Hematopoietic multipotent progenitor cell treated with erythropoietin and hydrocortisone succinate and interleukin-3 and kit ligand, for 15 days (in vitro differentiated cells): ENCODE measurements at places on chromosomes 16 and 17.

- peak; percentile 77 for DNase-seq
Observed at GRCh38 chr17:44219108-44219615, 313 bp downstream of the UBTF start.

DNA sequence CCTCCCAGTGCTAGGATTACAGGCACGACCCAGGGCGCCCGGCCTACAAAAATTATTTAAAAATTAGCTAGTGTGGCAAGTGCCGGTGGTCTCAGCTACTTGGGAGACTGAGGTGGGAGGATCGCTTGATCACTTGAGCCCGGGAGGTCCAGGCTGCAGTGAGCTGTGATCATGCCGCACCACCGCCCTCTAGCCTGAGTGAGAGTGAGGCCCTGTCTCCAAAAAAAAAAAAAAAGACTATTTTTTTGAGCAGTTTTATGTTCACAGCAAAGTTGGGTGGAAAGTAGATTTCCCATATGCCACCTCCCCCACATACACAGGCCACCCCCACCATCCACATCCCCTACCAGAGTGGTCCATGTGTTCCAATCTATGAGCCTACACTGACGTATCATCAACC, 84.9 kb downstream of the MGAT5B start:
- DNase-seq, result no peak

- DNase-seq, result peak; percentile 72
Observed at GRCh38 chr16:30032083-30032819, 1.2 kb upstream of the TLCD3B start.

DNA sequence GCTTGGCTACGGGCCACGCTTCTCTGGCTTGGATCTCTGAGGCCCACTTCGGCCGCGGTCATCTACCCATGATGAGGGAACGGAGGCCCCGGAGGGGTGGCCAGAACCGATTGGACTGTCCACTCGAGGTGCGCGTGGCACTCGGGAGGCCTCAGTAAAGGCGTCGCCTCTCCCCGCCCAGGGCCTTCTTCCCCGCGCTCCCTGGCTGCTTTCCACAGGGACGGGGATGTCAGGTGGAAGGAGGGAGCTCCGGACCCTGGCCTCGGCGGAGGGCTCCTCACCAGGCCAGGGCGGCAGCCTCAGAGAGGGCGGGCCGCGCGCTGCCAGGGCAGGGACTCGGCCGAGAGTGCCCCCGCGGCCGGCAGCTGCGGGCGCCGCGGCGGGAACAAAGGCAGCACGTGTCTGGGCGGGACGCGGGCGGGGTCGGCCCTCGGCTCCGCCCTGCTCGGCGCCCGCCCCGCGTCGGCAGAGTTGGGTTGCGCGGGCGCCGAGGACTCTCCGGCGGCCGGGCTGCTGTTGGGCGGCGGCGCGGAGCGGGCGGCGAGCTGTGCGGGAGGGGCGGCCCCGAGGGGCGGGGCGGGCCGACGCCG, 587 bp upstream of the CDK5R1 start:
- peak; percentile 71 for DNase-seq

DNA sequence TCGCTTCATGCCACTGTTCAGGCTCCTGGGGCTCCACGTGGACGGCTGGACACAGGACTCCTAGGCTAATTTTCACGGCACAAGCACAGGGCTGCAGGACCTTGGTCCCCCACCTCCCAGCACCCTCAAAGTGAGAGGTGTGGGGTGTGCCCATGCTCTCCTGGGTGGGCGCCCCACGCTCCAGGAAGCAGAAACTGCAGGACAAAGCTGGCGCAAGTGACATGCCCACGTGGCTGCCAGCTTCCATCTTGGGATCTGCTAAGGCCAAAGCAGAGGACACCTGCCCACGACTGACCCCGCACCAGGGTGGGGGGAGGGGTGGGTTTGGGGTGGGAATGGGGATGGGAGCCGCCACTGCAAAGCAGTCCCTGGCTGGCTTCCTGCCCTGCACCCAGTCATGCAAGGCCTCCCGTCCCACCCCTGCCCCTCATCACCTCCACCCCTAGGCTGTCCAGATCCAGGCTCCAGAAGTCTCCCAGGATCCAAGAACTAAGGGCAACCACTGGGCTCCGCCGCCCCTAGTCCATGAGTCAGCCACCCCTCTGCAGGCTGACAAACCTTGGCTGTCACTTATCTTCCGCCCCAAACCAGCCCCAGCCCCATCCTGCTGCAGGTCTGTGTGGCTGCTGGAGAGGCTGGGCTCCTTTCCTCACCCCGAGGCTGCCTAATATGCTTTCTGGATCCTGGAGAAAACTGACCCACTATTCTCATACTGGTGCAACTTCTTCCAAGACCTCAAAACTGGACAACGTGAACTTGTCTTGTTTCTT, 11.1 kb downstream of the USP6 start:
- no peak for DNase-seq

GRCh38 chr16:3007957-3008689, 4.6 kb upstream of the CLDN9 start:
- DNase-seq, result no peak

DNA sequence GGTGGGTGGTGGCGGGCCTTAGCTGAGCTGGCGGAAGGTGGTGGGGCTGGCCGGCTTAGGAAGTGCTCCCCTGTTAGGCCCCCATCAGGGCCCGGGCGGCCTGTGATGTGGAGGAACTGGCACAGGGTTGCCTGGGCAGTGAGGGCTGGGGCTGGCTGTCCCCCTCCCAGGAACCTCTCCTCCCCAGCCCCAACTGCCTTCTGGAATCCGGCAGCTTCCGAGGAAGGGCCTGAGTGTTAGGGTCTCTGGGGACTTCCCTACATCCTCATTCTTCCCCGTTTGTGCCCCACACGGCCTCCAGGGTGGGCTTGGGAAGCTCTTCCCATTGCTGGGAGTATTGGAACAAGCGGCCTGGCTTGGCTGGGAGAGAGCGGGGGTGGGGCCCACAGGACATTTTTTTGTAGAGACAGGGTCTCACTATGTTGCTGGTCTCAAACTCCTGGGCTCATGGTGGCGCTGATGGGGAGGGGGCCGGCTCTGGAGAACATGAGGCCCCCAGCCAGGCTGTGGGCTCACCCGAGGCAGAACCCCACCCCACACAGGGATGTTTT, 89.9 kb upstream of the CIBAR2 start:
- DNase-seq, result no peak

DNA sequence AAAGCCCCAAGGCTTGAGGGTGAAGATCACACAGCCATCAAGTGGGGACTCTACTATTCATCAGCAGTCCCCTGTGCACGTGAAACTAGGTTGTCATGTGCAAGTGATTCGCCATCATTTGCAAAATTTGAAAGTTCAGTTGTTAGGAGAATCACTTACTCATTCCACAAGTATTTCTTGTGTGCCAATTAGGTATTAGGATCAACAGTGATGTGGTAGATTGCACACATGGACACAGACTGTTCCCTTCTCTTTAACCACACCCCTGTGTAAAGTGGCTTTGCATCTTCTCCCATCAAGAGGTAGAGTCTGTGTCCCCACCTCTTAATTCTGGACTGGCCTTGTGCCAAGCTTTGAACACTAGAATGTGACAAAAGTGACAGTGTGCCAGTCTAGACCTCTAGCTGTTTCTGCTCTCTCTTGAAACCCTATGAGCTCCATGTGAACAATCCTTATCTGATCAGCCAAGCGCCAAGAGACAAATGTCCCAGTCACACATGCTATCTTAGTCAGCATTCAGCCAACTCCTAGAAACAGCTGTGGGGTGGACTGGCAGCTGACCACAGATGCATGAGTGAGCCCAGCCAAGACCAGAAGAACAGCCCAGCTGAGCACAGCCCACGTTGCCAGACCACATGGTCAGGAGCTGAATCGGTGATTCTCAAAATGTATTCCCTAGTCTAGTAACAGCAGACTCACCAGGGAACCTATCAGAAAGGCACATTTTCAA, 31.5 kb upstream of the SHISA9 start:
- DNase-seq, result no peak

DNA sequence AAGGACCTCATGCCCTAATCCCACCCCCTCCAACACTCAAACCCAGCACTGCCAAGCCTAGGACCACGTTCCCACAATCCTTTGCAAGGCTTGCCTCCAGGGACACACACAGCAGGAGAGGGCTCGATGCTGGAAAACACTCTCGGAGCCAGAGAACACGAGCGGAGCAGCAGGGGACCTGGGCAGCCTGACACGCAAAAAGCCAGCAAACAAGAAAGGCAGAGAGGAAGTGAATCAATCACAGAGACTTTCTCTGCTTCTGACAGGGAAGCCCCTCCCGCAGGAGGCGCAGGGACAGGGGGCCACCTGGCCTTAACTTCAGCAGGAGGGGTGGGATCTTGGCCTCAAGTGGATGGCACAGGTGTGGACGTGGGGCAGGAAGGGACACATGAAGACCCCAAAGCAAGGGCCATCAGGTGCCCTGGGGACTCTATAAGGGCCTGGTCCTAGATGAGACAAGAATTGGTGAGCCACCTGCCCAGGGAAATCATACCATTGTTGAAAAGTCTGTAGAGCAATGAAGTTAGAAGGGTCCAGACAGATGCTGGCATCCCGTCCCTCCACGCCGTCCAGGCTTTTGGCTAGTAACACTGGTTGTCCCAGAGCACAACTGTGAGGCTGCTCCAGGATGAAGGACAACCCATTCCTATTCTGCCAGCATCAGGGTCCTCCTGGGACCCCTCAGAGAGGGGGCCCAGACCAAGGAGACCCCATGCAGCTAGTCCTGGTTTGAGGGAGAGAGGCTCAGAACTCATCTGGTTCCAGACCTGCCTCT, 2.2 kb downstream of the SDK2 start:
- DNase-seq, result no peak

DNA sequence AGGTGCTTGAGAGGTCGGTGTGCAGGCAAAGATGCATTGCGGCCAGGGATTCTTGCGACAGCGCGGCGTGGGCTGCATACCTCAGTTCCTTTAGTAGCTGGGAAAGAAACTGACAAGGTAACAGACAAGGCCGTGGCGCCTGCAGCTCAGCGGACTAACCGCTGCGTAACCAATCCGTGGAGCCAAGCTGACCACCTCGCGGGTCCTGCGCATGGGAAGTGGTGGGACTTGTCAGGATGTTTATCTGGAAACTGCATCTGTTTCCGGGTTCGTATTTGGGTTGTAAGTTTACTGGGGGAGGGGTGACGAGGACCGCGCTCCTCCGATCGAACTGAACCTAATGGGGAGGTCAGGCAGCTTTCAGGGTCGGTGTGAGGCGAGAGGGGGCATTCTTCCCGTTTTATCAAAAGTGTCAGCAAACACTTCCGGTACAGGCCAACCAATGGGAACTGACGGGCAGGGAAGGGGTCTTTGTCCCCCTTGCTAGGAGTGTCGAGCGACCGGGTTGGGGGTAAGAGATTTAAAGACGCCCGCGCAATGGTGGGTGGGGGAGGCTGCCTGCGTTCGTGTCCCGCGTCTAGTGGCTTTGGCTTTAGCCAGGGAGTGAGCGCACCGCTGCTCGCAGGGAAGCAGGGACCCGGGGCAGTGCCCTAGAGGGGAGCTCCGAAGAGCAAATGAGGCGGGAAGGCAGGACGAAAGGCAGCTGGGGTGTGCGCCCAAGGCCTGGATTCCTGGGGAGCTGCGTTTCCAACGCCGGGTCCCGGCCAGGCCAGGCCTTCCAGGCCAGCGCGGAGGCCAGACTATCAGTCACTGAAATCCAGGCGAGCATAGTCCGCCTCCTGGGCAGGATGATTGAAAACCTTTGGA, 7.0 kb downstream of the IRX6 start:
- DNase-seq, result no peak

DNA sequence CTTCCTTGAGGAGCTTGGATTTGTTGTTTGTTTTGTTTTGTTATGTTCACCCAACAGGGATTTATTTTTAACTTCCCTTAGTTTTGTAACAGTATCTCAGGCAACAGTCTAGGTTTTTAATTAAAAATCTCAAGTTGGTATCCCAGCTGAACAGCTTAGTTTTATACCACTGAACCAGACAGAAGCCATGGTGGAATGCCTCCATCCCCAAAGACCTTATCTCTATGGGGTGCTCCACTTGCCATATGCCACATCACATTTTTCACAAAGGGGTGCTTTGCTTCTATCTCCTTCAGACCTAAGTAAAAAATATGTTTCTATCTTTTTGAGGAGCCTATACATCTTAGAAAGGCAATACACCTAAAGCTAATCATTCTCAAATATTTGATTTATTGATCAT, 715.8 kb upstream of the KIF2B start:
- DNase-seq, result no peak

GRCh38 chr17:63290784-63291183, 155.3 kb downstream of the CYB561 start:
- DNase-seq, result no peak

GRCh38 chr17:58706351-58707140, 14.1 kb downstream of the RAD51C start:
- DNase-seq, result no peak

DNA sequence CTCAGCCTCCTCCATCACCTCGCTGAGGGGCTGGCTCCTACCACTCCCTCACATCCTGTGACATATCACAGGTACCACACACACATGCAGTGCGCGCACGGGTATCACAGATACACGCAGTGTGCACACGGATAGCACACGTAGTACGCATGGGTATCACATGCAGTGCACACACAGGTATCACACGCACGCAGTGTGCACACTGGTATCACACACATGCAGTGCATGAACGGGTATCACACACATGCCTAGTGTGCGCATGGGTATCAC, 30.1 kb downstream of the ACSF3 start:
- no peak for DNase-seq

- no peak for DNase-seq
Observed at GRCh38 chr17:63701456-63701820, 1.5 kb upstream of the LIMD2 start.
